ENCODE measurements at places on chromosomes 4 and X.
A peak's percentile ranks its signal among the peaks of the same experiment; 100 is the strongest.

DNA sequence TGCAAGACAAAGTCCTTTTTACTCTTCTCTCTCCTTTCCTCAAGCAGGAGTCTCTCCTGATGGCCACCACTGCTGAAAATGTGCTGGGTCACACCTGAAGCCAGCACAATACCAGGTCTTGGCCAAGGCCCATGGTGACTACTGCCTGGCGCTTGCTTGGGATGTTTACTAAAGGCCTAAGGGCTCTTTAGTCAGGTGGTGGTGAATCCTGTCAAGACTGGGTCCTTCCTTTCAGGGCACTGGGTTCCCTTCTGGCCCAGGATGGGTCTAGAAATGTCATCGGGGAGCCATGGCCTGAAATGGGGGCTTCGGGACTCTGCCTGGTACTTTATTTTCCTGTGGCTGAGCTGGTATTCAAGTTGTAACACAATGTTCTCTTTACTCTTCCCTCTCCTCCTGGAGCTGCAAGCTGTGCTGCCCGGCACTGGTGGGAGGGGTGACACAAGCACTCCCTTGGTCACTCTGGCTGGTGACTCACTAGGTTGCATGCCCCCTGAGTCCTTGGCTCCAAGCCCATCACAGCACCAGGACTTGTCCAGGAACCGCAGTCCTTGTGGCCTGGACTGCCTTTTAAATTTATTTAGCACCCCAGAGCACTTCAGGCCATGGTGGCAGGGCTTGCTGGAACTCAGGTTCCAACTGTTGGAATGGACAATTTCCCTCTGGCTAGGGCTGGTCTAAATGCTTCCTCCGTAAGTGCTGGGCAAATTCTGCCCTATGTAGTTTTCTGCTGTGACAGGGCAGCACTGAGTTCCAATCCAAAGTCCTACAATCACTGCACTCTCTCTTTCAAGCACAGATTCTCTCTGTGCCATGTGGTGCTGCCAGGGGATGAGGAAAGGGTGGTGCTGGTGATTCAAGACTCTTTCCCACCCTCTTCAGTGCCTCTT, 11.3 kb downstream of the ARL13A start:
- no peak for DNase-seq

- no peak for DNase-seq
These were observed 42.4 kb downstream of the CNGA2 start for GRCh38 chrX:151776936-151777335.

- no peak for DNase-seq
These were observed 13.2 kb upstream of the MAN2B2 start for GRCh38 chr4:6561706-6562371.

DNA sequence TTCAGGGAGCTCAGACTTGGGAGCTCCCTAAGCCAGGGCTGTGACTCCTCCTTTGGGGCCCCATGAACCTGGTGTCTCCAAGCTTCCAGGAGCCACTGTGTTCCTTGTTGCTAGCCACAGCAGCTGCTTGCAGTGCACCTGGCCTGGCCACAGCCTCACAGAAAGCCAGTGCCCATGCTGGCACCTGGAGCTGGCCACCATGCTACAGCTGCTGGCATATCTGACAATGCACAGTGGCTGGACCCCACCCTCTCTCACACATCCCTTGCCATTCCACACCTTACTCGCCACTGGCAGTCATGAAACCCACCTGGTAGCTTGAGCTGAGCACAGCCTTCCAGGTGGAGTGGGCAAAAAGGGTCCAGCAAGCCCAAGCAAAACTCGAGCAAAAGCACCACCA, 441.7 kb downstream of the ARAP2 start:
- no peak for DNase-seq

DNA sequence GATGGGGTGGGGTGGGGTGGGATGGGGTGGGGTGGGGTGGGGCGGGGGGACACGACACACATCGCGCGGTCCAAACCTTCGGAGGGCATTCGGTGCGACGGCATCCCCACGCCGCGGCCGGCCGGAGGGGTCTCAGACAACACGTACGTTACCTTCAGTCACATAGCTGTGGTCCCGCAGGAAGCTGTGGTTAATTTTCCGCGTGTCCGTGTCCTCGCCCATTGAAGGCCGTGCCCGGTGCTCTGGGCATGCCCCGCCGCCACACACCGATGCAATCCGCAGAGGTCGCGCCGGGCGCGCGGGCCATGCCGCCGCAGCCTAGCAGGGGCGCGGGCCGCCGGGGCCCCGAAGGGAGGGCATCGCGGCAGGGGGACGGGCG, 417 bp downstream of the PPP2R2C start:
- no peak for DNase-seq

DNA sequence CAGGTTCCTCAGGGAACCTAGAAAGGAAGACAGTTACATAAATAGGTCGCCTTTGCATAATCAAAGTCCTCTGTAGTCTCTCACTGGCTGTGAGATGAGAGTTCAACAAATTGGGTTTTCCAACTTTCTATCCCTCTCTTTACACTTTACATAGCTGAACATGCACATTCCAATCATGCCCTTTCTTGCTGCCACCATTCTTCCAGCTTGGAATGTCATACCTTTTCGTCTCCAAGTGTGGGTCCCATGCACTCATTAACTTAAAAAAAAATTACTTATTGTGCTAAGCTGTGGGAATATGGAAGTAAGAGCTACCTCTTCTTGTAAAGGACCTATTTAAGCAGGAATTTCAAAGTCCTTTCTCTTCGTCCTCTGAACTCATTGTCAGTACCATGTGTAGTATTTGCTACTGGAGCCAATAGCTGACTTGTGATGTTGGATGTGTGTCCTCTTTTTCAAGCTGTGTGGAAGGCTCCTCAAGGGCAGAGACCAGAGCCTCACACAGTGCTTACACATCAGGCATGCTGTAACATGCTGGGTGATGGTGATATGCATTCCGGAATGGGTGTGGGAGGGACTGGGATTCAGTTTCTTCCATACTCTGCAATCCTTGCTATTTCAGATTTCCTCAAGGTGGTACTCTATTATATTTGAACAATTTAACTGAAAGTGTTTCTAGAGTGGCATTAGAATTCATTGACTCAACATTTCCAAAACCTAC, 7.1 kb downstream of the ENOPH1 start:
- no peak for DNase-seq

GRCh38 chrX:97117572-97117971, 233.9 kb downstream of the RPA4 start:
- no peak for DNase-seq

DNA sequence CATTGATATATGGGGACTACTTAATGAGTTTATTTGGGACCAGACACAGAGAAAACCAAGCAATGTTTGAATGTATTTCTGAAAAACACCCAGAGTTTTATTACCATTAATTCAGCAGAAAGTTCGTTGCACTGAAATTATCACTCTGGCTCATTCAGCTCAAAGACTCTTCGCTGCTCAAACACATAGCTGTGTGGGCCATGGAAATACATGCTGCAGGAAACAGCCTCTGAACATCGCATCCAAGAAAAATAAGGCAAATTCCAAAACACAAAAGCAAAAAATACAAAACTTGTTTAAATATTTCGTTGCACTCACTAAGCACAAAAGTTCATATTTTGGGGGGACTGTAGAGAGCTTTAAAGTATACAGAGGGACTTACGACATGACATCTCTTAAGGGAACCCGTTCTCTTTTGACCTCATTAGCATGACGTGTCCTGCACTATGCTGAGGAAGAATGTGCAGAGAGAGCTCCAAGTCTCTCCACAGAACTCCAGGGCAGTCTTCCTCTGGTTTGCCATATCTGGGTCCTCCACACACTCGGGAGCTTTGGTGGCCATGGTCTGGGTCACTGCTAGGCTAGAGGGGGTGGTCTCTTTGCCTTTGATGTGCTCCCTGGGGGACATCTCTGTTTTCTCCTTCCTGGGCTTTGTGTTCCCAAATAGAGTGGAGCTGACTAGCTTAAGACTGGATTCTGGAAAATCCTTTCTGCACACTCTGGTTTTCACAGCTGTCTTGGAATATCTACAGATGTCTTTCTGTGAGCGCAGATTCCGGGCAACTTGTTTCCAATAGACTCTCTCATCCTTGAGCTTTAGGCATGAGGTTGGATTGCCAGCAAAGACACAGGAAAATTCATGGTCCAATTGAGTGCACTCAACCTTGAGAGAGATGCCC, 2.8 kb downstream of the FGFBP1 start:
- no peak for DNase-seq

- no peak for DNase-seq
These were observed 35.5 kb upstream of the UGT2B7 start for GRCh38 chr4:69060651-69061308.

DNA sequence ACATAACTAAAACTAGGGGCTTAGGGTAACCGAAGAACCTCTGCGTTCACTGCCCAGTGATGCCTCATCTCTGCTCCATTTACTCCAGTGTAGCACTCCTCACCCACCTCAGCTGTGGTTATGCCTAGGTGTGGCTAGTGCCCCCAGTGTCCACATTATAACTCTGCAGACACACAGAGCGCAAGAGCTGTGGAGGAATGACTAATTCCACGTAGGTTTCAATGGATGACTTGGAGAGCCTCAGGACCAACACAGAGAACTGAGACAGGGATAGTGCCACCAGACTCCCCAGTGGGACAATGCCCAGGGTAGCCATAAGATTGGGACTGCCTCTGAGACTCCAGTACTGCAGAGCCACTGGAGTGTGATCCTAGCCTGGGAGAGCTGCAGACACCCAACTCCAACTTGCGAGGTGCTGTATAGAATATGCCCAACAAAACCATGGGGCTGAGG, 542.4 kb upstream of the DIPK2B start:
- peak; percentile 59 for DNase-seq

- DNase-seq: no peak
These were observed 68.3 kb upstream of the DDX3X start for GRCh38 chrX:41265615-41266014.

GRCh38 chr4:7485096-7485495, 50.4 kb upstream of the PSAPL1 start:
- DNase-seq: no peak

DNA sequence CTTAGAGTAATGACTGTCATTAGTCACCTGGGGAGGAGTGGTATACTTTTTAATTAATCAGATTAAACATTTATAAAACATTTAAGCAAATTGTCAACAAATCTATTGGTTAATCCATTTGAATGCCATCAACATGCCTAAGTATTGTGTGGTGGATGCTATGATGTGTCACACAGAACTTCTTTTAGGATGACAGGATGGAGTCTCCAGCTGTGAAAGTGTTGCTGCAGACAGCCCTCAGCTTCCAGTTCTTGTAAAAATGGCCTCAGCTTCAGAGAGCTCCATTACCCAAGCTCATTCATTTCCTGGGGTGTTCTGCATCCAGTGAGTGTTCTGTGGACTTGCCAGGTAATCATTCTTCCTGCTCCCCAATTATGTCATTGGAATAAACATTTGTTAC, 74.3 kb upstream of the CLNK start:
- DNase-seq: no peak

GRCh38 chr4:5999356-5999755, 18.9 kb downstream of the C4orf50 start:
- no peak for DNase-seq

DNA sequence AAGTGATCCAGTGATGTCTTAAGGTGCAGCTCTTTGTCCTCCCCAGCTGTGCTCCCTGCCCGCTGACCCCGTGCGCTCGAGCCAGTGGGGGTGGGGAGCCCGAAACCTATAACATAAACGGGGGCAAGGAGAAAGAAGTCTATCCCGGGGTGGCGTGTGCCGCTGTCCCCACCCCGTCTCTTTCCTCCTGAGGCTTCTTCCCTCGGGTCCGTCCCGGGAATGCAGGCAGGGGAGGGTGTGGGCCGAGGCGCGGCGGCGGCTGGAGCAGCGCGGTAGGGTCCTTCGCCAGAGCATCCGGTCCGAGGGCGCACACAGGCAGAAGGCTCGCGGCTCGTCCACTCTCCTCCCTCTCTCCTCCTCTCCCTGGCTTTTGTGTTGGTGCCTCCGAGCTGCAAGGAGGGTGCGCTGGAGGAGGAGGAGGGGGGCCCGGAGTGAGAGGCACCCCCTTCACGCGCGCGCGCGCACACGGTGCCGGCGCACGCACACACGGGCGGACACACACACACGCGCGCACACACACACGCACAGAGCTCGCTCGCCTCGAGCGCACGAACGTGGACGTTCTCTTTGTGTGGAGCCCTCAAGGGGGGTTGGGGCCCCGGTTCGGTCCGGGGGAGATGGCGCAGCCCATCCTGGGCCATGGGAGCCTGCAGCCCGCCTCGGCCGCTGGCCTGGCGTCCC, at the start of gene RAB33A:
Gene RAB33A (plus strand): TSS at position 517 of the 681 bp plus-strand sequence. CDS start 101 bp downstream, at position 618.
- no peak for DNase-seq

DNA sequence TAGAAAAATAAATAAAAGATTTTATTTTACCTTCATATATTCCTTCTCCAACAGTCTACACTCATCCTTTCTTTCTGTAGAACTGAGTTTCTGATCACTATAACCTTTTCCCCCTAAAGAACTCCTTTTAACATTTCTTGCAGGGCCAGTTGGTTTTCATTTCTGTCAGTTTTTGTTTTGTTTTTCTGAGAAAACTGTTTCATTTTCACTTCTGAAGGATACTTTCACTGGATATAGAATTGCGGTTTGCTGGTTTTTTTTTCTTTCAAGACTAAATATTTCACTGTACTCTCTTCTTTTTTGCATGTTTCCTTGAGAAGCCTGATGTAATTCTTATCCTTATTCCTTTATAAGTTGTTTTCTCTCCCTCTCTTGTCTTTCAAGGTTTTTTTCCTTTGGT, 90.4 kb upstream of the EOLA2 start:
- DNase-seq: no peak

GRCh38 chrX:69028761-69029120, 136.5 kb downstream of the PJA1 start:
- DNase-seq: no peak

DNA sequence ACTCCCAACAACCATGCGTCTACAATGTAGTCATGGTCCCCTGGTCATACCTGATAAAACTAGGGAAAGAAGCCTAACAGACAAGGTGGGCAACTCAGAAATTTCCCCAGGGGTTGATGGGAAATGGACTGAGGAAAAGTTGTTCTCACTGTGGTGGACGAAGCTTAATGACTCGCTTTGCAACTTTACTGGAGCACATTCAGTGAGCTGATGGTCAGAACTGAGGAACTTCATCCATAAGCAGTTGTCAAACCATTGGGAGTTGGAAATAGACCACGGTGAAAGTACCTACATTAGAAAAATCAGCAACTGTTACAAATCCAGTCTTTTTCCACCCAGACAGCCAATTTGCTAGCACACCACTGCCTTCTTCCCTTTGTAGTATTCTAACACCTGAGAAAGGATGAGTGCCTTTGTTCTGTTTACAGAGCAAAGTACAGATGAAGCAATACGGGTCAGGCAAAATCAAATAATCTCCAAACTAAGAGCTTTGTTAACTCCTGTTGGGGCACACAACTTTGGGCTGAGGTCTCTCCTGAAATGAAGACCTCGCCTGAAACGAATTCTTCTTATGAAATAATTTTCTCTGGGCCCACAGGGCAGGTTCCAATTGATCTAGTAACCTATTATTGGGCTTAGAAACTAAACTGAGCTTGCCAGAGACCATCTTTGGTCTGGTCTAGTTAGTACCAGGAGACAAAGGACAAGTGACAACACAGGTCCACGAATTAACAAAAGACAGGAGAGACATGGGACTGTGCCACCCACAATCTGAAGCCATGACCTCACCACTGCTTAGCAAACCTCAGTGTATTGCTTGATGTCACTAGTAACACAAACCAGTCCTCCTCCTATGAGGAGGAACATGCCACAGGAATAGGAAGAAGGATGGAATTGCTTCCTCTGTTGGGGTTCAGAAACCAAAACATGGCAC, 58.9 kb upstream of the NFKB1 start:
- no peak for DNase-seq

GRCh38 chr4:158837527-158838141, 68.8 kb downstream of the FNIP2 start:
- no peak for DNase-seq

- DNase-seq: no peak
These were observed 244.3 kb downstream of the ARHGAP10 start for GRCh38 chr4:147975933-147976928.

- peak; percentile 12 for DNase-seq
These were observed 91.5 kb downstream of the ELOVL6 start for GRCh38 chr4:110106931-110107296.

- DNase-seq: no peak
These were observed 73.1 kb downstream of the RAPGEF2 start for GRCh38 chr4:159175989-159176375.
